Mammary epithelial cell (primary cell): ENCODE measurements at places on chromosomes 5 and 9. TPM values are rescaled to one million over a fixed set of nuclear protein-coding genes. Genes with fewer than 3 reads are reported as not detected.

GRCh38 chr5:38347040-38347763, 88.8 kb downstream of the EGFLAM start:
- peak; percentile 75 for DNase-seq

GRCh38 chr5:4313138-4313537, 717.5 kb downstream of the IRX1 start:
- peak; percentile 37 for DNase-seq

- DNase-seq = no peak
Measured at GRCh38 chr5:80810425-80810824, 149.7 kb upstream of the RASGRF2 start.

- DNase-seq = peak; percentile 93
Measured at GRCh38 chr5:135386096-135386495, 12.9 kb downstream of the MACROH2A1 start.

DNA sequence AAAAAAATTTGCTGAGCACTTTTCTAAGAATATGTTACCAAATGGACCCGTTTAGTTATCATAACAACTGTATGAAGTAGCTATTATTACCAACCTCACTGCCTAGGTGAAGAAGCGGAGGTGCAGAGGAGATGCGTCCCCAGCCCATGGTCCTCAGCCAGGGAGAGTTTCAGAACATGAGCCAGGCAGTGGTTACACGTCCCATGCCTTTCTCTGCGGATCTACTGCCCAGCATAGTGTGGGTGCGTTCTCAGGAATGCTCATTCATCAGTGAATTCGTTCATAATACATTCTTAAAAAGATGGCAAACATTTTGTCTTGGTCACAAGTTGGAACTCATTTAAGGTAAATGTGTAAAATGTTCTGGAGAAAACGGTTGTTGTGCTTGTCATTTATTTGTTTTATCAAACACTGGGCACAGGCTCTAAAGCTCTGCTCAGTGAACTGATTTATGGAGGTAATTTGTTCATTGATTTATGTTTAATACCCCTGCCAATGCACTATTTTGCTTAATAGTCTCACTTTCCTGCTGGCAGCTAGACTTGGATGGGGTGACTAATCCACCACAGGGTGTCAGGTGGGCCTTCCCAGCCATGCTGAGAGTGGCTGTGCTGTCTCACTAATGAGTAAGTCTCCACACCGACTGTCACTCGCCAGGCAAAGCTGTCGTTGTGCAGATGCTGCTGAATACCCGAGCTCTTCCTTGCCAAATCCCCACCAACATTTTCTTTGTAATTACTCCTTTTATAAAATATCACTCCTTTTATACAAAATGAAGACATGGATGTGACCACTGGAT, 248.8 kb downstream of the TENT4A start:
- DNase-seq = no peak

DNA sequence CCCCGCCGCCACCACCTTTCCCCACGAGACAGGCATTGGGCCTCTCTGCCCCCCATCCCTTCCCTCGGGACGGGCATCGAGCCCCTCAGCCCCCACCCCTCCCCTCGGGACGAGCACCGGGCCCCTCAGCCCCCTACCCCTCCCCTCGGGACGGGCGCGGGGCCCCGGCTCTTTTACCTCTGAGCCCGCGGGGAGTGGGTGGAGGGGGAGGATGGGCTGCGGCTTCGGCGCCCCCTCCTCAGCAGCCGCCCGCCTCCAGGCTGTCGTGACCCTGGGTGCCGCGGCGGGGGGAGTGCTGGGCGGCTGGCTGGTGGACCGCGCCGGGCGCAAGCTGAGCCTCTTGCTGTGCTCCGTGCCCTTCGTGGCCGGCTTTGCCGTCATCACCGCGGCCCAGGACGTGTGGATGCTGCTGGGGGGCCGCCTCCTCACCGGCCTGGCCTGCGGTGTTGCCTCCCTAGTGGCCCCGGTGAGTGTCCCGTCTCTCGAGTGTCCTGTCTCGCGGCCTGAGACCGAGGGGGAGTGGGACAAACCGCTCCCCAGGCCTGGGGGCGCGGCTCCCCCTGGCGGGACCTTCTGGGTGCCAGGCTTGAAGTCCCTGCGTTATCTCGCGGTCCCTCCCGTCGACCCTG, 791 bp downstream of the SLC2A8 start:
- peak; percentile 11 for DNase-seq

GRCh38 chr9:111298731-111299598, 31.1 kb downstream of the OR2K2 start:
- DNase-seq = peak; percentile 39

DNA sequence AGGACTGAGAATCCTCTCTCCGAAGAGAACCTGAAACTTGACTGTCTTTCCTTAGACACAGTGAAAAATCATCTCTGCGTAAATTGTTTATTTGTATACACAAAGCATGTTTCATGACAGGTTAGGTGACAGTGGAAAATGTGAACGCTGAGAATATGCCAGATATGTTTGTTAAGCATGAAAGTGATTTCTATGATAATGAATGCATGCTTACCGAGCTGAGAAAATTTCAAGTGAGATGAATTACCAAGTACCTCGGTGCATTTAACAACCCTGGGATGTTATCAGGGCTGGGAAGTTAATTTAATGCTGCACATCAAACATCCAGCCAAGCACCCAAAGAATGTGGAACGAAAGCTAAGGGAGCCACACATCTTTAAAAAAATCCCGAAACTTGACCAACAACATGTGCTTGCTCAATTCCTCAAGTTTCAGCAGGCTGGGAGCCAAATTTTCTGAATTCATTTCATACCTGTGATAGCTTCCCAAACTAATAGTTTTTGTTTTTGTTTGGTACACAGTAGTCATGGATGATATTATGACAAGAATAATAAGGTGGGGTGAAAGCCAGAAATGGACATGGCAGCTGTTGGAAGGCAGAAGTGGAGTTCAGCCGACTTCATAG, 336.9 kb downstream of the ARHGEF28 start:
- peak; percentile 63 for DNase-seq

DNA sequence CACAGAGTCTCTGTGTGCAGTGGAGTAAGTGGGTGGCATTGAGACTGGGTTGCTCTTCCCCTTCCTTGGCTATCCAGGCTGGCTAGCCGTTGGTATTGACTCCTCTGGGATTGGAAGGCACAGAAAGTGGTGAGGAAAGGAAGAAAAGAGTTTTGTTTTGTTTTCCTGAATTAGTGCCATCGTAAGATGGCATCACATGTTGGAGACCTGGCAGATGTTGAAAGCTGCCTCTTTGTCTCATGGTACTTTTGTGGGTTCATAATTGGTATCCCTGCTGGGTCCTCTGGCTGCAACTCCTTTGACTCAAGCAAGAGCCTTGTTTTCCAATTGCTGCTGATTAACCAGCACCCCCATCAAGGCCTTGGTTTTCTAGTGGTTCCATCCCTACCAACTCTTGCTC, 293.8 kb downstream of the PDE4D start:
- DNase-seq = no peak

DNA sequence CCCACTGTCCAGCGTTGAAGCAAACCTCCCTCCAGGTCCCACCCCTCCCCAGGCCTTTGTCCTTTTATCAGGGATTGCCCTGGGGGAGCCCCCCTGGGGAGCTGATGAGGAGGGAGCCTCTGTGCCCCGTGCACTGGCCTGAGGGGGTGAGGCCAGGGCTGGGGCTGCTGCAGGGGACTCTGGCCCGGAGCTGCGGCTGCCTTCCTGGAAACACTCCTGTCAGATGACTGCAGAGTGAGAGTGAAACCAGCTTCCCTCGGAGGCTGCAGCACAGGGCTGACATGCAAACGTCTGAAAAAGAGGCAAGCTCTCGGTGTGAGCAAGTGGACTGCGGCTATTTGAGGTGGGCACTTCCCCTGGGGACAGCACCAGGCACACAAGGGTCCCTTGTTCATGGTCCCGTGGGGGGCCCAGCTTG, 4.6 kb upstream of the TRAF2 start:
- DNase-seq = peak; percentile 19

The ZNF367 gene
- 4.2 TPM for polyA plus RNA-seq

The DDX4 gene
- polyA plus RNA-seq = not detected

The MVB12B gene
- 2.2 TPM for polyA plus RNA-seq

The FAM193B gene
- polyA plus RNA-seq = 24.7 TPM

The FSTL4 gene
- 1.4 TPM for polyA plus RNA-seq

The LAMC3 gene
- 0.01 TPM for polyA plus RNA-seq

The PCDHA3 gene
- polyA plus RNA-seq = 0.05 TPM

The S100Z gene
- polyA plus RNA-seq = not detected
